ENCODE measurements at places on chromosomes 3 and 15.

GRCh38 chr3:114408736-114409670 is 115.2 kb downstream of the TIGIT start:
- DNase-seq, result no peak

DNA sequence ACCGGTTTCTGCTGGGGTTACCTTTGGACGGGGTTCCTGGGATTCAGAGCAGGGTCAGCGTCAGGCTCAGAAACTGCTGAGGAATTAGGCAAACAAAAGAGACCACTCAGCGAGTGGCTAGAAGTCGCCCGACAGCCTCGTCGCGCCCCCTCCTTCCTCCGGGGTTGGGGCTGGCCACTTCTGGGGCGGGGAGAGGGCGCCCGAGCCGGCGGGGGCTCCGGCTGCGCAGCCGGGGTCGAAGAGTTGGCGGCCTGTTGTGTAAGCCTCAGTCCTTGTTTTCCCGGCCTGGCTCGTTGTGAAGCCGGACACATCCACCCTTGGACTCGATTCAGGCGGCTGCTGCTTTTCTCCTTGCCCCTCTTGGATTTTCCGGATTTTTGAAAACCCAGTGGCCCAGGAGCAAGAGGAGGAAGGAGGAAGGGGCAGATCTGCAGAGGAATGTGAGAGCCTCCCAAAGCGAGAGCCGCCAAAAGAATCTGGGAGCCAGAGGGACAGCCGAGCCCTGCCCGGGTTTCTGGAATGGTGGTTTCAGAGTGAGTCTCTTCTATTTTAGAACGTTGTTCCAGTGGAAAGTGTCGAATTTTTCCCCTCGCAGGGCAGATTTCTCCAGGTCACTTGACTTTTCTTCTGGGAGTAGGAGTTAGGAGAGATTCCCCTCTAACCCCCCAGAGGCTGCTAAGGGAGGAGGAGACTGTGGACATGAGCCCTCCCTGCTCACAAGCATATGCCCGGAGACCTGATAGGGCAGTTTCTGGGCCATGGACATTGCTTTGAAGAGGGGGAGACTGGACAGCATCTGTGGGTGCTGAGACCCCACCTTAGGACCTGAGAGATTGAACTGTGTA is 666 bp downstream of the SNX33 start:
- no peak for DNase-seq

- DNase-seq, result no peak
Observed at GRCh38 chr3:115630850-115631249, 7.5 kb downstream of the GAP43 start.

- DNase-seq, result no peak
Observed at GRCh38 chr15:63794271-63794670, 39.5 kb downstream of the HERC1 start.

DNA sequence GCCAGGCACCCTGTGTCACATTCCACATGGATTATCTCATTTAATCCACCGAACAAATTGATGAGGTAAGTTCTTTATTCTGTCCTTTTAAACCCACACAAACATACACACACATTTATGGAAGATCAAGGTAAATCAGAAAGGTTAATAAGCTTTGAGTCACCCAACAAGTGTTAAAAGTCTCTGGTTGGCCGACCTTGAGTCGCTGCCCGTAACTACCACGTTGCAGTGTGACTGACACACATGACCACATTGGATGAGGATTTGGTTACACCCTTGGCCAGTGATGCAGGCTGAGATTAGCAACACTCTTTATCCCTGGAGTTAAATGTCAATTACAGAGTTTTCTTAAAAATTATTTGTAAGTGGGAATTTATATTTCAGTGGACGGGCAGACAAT is 19.2 kb downstream of the FOXP1 start:
- no peak for DNase-seq

DNA sequence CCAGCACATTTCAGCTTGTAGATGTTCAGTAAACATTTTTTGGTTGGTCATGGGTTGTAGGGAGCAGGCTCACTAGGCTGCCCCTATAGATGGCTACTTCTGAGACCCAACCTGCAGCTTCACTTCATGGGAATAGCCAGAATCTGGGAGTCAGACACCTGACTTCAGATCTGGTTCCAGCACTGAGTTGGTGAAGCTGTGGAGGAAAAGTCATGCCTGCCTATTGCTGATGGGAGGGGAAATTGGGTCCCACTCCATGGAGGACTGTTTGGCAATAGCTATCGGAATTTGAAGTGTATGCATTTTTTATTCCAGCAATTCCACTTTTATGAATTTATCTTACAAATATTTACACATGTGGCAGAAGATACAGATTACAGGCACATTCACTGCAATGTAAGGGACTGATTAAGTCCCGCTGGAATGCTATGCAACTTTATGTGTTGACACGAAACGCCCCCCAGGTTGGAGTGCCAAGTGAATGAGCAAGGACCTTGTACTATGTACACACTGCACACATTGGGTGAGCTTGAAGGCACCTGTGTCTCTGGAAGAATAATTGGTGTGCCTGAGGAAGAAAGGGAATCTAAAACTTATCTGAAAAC is 7.8 kb upstream of the CCR1 start:
- no peak for DNase-seq

GRCh38 chr3:124577494-124578167 is 152.6 kb upstream of the UMPS start:
- no peak for DNase-seq

- no peak for DNase-seq
Observed at GRCh38 chr3:4358273-4358672, 55.1 kb downstream of the SETMAR start.

- no peak for DNase-seq
Observed at GRCh38 chr3:30448450-30449289, 157.7 kb upstream of the TGFBR2 start.

DNA sequence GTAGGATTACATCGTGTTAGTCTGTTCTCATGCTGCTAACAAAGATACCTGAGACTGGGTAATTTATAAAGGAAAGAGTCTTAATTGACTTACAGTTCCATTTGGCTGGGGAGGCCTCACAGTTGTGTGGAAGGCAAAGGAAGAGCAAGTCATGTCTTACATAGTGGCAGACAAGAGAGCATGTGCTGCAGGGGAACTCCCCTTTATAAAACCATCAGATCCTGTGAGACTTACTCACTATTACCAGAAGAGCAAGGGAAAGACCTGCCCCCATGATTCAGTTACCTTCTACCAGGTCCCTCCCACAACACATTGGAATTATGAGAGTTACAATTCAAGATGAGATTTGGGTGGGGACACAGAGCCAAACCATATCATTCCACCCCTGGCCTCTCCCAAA is 3.4 kb downstream of the SLC25A26 start:
- no peak for DNase-seq

GRCh38 chr3:33111581-33111980 is 2.2 kb upstream of the CRTAP start:
- no peak for DNase-seq

DNA sequence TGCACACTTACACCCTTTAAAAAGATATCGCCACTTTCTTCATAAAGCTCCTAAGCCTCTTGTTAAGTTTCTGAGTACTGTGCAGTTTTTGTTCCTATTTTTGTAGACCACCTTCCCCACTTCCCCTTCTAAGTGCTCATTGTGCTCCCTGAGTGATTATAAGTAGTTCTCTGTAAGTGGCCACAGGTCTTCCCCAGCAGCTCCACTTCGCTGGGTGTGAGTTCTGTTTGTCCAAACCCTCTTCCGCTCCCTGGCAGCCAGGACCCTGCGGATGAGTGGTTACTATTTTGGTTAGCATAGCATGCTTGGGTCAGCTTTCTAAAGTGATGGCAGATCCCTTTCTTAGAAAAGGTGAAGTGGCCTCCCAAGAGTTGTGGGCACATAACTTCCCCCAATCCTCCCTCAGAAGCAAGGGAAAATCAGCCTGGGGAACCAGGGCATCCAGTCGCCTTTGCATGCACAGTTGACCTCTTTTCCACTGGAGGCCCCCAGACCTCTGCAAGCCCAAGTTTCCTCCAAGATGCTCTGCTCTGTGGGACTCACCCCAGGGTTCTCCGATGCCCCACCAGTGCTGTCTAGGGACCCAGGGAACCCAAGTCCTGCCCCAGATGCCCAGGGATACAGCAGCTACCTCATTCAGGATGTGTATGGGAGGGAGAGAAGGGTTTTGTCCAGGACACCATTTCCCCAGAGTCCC is 69.6 kb downstream of the ATP10A start:
- no peak for DNase-seq

DNA sequence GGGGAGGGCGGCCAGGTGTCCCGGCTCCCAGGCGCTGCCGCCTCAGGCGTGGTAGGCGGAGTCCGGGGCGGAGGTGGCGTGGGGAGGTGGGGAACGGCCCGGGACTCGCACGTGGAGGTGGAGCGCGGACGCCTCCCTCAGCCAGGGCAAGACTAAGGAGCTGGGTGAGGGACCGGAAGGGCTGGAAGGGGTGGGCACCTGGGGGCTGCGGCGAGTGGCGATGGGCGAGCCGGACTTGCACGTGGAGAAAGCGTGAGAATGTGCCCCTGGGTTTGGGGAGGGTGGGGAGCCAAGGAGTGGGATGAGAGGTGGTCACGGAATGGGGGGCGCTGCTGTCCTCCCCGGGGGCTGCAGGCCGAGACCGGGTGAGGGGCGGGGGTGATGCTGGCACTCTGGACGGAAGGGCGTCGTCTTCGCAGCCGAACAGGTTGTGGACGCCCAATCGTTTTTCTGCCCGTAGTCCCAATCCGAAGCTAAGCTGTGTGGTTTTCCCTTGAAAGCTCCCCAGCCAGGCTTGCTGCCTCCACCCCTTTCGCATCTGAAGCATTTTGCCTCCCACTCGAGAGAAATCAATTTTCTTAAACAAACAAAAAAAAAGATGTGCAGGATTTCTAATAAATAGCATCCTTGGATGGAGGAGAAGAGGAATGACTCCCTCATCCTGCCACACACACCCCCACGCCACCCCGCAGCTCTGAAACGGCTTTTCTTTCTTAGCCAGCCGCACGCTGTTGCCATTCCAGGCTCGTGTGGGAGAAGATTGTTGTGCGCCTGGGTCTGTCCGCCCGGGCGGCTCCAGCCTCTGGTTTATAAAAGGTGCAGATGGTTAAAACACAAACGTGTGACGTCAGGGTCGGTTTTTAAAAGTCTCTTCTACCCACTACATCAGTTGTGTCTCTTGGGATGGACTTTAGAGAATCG is 62.5 kb upstream of the ANKRD28 start:
- no peak for DNase-seq

- DNase-seq, result no peak
Observed at GRCh38 chr3:188133646-188134045, 20.3 kb upstream of the LPP start.

GRCh38 chr15:86336051-86336788 is 256.5 kb downstream of the AGBL1 start:
- no peak for DNase-seq

DNA sequence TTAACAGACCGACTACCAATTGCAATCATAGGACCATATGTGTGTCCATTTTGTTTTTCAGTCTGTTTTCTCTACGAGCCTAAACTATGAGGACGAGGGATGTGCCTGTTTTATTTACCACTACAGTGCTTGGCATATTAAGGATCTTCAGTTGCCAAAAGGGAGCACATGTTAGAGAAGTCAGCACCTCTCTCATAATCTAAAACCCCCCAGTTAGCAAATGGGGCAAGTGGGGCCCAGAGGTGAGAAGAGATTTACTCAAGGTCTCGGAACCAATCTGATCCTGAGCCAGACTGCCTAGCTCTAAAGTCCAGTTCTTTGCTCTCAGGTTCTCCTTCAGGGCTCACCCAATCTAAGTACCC is 578 bp upstream of the PODXL2 start:
- DNase-seq, result no peak

DNA sequence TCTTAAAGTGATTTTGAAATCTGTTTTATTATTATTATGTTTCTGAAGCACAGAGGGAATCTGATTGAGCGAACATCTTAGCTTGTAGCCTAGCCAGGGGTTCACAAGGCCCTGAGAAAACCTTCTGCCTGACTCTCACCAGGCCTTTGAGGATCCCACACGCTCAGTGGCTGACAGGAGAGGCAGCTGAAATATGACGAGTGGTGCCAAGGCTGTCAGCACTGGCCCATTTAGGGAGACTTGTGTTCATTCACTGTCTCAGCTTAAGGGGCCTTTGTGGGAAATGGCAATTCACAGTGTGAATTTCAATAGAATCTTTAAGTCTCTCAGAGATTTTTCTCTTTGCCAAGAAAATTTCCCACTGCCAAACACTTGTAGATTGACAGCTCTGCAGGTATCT is 770.9 kb downstream of the TUSC7 start:
- DNase-seq, result no peak

GRCh38 chr3:70554170-70554569 is 241.7 kb upstream of the MDFIC2 start:
- no peak for DNase-seq

DNA sequence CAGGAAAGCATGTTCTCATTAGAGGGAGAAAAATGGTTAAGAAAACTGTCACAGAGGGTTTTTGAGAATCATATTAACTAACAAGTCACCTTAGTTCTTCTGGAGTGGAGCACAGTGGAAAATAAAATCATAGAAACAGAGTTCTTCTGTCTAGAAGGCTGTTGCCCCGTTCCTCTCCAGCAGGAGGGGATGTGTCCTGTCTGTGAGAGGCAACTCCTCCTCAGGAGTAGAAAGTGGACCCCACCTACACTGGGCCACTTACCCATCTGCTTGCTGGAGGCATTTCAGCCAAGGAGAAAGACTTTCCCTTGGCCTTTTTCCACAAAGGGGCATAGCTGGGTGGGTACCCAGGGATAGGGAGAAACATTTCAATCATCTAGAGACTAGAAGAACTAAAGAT is 106.6 kb downstream of the SSR3 start:
- no peak for DNase-seq

DNA sequence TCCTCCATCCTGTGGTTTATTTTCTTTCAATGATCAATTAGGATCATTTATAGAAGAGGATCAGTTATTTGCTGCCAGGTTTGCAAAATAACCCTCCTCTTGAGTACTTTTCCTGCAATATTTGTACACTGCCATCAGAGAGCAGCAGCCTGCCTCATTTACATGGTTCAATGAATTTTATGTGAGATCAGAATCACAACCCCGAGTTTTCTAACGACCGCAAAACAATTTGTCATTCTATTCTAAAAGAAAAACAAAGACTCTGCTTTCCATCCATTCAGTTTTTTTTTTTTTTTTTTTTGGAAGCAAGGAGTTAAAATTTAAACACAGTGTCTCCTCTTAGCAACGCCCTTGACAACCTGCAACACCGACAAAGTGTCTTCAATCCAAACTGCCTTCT is 146.9 kb downstream of the RAB11A start:
- DNase-seq, result no peak

- no peak for DNase-seq
Observed at GRCh38 chr3:190862209-190863118, at the start of gene GMNC. GMNC (minus strand) TSS chr3:190862694; CDS start chr3:190862615, 79 bp downstream.

DNA sequence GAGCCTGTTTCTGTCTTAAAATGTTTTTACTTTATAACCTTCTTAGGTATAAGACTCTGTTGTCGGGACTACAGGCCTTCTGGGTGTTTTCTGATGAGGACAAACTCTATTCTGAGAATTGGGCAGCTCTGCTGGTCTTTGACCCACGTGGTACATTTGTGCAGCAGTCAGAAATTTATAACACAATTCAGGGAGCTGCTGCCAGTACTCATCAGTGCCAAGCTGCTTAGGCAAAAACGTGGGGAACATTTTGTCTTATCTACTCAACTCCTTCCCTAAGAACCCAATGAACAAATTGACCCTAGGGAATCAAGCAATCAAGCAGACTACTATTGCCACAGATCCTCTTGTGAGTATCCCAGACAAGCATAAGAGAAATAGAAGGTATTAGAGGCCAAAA is 180.7 kb upstream of the PDZRN3 start:
- DNase-seq, result no peak

- DNase-seq, result peak; percentile 17
Observed at GRCh38 chr15:70196372-70197316, 98.9 kb upstream of the TLE3 start.
